ENCODE measurements at places on chromosomes 3 and 15.

DNA sequence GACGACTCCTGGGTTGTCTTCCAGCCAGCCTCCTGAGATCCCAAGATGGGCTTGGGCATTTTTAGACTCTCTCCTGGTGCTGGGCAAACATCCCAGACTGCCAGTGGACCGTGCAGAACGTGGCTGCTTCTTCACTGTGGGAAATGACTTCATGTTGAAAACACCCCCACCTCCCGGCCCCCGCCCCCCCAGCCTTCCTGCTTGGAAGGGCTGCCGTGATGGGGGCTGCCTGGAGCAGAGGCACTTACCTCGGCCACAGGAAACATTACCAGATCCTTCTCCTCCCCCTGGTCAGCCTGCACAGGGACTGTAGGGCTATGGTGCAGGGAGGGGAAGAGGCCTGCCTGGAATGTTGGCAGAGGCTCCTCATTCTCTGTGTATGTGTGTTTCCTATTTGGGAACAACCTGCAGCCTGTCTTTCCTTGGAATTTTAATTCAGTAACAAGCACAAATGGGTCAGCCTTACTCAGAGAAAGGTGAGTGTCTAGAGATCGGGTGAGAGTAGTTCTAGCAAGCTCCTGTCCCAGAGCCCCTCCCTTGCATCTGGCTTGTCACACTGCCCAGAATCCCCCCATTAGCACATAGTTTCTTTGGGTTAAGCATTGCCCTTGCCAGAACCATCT, 90.8 kb downstream of the ANP32A start:
- no peak for DNase-seq

- DNase-seq: no peak
Measured at GRCh38 chr3:76969471-76969870, 70.4 kb upstream of the ROBO2 start.

- DNase-seq: no peak
Measured at GRCh38 chr3:102124282-102124681, 275.0 kb downstream of the NFKBIZ start.

DNA sequence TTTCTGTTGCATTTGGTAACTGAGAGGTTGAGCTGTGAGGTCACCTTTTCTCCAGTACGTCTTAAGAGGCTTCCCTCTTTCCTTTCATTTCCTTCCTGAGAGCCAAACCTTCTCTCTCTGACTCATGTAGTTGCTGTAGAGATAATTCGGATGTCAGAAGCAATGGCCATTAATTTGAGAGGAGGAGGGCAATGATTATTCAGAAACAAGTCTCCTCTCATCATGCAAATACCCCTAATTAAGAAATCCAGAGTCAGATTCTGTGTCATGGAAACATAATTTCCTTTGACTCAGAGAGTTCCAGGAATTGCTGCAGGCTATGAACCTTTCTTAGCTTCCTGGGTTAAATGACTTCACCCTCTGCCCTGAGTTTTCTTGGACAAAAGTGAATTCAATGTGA, 59.0 kb upstream of the GSK3B start:
- DNase-seq: no peak

DNA sequence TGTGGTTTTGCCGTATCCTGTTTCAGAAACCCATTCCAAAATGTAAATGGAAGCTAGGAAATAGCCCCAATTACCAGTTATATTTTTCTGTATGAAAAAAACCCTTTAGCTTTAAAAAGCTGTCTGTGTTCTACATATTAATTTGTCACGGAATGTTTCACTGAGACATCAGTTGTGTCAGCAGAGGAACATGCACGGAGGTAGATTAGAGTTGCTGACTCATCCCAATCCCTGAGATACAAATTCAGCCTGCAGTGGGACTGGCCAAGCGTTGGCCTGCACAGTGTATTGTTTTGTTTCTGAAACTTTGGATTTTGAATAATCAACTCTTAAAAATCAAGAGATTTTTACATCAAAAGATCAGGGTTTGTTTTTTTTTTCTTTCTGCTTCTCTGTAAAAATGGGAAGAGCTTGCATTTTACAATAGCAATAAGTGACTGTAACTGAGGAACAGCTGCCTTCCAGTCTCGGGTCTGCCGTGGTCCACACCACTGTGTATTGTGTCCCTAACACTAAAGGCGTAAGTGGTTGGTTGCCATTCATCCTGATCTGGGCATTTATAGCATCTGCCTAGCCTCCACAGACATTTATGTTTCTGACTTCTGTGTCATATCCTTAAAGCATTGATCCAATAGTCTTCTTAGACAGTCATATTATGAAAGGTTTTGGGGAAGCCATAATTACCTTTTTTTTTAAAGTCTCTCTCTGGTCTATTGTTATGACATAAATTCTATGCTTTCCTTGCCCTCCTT, 218.1 kb downstream of the ADAMTSL3 start:
- DNase-seq: no peak

GRCh38 chr15:64748251-64748650, 27.1 kb downstream of the RBPMS2 start:
- no peak for DNase-seq

Measured in colonic mucosa (tissue), 4 donors.